ENCODE measurements at places on chromosomes 4 and X. TPM values are rescaled to one million over a fixed set of nuclear protein-coding genes. Genes with fewer than 3 reads are reported as not detected.

- no peak for DNase-seq
These were observed 857.5 kb upstream of the FTHL17 start for GRCh38 chrX:31929366-31929765.

- DNase-seq: no peak
These were observed 1.8 kb downstream of the RIPPLY1 start for GRCh38 chrX:106901341-106901740.

DNA sequence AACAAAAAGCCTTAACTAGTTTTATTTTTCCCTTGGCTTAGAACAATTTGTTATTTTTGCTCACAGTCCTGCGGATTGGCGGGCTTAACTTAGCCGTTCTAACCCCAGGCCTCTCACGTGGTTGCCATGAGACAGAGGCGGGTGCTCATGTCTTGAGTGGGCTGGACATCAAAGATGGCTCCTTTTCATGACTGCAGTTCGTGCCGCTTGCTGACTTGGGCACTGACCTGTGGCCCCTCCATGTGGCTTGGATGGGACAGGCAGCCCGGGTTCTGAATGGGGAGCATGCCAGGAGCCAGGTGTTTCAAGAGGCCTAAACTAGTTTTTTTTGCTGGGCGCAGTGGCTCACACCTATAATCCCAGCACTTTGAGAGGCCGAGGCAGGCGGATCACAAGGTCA, 40.7 kb downstream of the CDS1 start:
- DNase-seq: no peak

NPY2R gene
- 0.35 TPM for total RNA-seq

SPINK2 gene
- 3.2 TPM for total RNA-seq

NPY5R gene
- total RNA-seq: 0.15 TPM
